Psoas muscle (tissue), 8 donors: ENCODE measurements at places on chromosomes 12 and 14. TPM values are rescaled to one million over a fixed set of nuclear protein-coding genes. Genes with fewer than 3 reads are reported as not detected.
A peak's percentile ranks its signal among the peaks of the same experiment; 100 is the strongest.

CCDC77 gene
- 3.1 TPM for total RNA-seq

TSHR gene
- not detected for total RNA-seq

RILPL1 gene
- total RNA-seq = 43.7 TPM

DNA sequence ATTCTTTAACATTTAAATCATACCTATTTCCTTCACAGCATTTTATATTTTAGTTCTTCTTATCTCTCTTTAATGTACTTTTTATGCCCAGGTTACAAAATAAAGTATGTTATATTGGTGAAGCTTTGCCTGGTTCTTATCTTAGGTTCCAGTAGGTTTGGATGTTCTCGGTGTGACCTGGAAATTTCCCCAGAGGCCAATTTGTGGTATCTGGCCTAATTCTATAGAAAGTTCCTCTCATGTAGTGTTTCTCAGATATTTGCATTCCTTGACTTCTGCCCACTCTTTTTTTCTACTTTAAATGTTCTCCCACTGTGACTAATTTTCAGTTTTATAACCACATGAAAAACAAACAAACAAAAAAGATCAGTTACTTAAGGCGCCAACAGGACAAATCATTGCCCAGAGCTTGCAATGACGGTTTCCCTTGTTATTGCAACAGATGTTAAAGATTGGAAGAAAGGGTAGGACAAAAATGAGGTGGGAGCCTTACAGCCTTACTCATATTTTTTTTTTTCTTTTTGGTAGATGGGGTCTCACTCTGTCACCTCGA, 41.2 kb upstream of the PPM1H start:
- DNase-seq = no peak

- DNase-seq = no peak
Measured at GRCh38 chr12:30135776-30136175, 352.0 kb upstream of the TMTC1 start.

- no peak for DNase-seq
Measured at GRCh38 chr12:19938031-19938430, 430.3 kb upstream of the PDE3A start.

- DNase-seq = no peak
Measured at GRCh38 chr14:50312734-50313054, 570 bp downstream of the DMAC2L start.

GRCh38 chr14:34507459-34507858, 32.0 kb downstream of the EAPP start:
- DNase-seq = no peak

GRCh38 chr14:104602933-104603325, 1.6 kb downstream of the TMEM179 start:
- DNase-seq = peak; percentile 0

GRCh38 chr12:90029317-90029716, 320.7 kb upstream of the ATP2B1 start:
- DNase-seq = no peak

DNA sequence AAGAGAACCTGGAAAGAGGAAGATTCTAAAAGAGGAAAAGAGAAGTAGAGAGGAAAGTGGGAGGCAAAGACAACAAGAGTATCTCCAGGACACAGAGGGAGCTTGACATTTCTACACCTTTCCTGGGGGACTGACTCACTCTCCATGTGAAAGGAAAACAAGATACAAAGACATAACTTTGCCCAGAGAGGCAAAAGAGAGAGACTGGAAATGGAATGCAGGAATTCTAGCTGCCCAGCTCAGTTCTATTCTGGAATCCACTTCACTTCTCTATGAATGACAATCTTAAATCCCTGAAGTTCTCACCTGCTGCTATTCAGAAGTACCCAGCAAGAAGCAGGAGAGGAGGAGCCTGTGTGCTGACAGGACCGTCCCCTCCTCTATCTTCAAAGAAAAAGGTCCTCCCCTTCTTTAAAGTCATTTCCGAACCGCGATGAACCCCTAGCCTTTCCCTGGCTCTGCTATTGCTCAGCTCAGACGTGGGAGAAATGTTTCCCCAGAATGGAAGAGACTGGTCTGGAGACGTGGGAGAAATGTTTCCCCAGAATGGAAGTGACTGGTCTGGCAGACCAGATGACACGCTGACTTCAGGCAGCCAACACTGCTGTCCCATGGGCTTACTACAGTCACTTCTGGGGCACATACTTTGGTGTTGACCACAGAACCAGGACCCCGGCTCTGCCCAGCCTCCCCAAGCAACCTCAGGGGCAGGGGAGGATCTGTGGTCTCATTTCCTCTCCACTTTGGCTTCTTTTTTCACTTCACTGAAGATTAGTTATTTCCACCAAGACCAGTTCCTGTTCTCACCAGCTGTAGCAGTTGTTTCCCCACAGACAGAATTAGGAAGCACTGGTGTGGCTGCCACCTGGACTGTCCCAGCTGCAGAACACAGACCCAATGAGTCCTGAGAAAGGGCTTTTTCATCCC, 8.3 kb downstream of the FMNL3 start:
- peak; percentile 64 for DNase-seq
